Large intestine (tissue), 12 donors: ENCODE measurements at places on chromosomes 5 and 9.

DNA sequence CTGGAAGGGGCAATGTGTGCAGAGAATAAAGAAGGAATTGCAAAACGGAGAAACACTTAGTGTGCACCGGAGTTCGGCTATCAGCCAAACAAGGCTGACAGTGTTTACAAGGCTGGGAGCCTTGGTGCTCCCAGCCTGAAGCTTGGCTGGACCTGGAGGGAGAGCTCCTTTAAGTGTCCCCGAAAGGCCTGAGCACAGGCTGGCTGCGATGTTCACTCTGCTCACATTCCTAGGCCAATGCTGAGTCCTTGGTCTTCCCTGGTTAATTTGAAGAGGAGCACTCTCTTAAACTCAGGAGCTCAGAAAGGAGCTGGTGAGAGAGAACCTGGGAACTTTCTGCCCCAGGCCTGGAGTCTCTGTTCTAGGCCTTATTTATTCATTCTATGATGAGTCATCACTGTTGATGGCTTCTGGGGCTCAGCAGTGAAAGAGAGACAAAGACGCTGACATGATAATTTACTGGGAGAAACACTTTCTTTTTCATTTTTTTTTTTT is 88.6 kb upstream of the MYO10 start:
- H3K36me3 ChIP-seq = no peaks in the 10 kb centered on the region
- no peaks in the 10 kb centered on the region for H3K4me1 ChIP-seq
- no peak for DNase-seq
- H3K27ac ChIP-seq = no peak overlapping the region
- no peak overlapping the region for H3K4me3 ChIP-seq
- H3K27me3 ChIP-seq = no peaks in the 10 kb centered on the region

- no peaks in the 10 kb centered on the region for H3K36me3 ChIP-seq
- no peaks in the 10 kb centered on the region for H3K4me1 ChIP-seq
- H3K27ac ChIP-seq = no peak overlapping the region
Observed at GRCh38 chr9:68493958-68494577, 46.6 kb downstream of the TMEM252 start.

DNA sequence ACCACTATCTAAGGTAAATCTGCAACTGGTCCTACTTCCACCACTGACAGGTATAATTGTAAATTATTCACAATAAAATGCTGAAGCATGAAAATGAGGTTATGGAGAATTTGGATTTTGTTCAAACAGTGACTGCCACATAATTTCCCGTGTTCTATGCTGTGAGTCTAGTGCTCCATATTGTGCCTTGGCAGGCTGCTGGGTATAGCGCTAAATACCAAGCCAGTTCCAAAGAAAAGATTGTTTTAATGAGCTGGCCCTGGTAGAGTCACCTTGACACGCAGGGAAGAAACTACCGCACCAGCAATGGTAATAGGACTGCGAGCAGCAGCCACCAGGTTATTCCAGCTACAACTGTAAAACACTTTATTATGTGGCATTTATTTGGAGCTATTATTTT is 30.4 kb downstream of the PSMB7 start:
- no peak overlapping the region for H3K27ac ChIP-seq
- peaks cover 26% of the 10 kb centered on the region for H3K36me3 ChIP-seq
- no peaks in the 10 kb centered on the region for H3K27me3 ChIP-seq
- DNase-seq = no peak
- H3K4me1 ChIP-seq = peaks cover 18% of the 10 kb centered on the region
- no peak overlapping the region for H3K4me3 ChIP-seq

GRCh38 chr9:93963969-93964368 is 8.8 kb upstream of the BARX1 start:
- no peaks in the 10 kb centered on the region for H3K36me3 ChIP-seq
- no peak overlapping the region for H3K27ac ChIP-seq
- H3K27me3 ChIP-seq = peaks cover 42% of the 10 kb centered on the region
- peaks cover 10% of the 10 kb centered on the region for H3K4me1 ChIP-seq
- no peak for DNase-seq

DNA sequence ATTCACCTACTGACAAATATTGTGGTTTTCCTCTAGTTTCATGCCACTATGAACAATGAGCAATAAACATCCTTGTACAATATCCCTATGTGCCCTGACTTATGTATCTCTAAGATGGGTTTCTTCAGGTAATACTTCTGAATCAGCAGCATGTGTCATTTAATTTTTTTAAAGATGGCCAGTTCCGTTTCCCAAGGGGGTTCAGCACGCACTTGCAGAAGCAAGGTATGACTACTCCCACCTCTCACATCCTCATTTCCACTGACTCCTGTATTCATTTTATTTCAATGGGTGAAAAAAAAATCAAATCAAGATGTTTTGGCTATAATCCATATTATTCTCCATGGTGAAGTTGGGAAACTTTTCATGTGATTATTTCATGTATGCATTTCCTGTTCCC is 14.7 kb upstream of the ADAMTS19 start:
- H3K27ac ChIP-seq = no peak overlapping the region
- H3K4me3 ChIP-seq = no peak overlapping the region
- no peak for DNase-seq
- no peaks in the 10 kb centered on the region for H3K27me3 ChIP-seq

- H3K4me1 ChIP-seq = peaks cover 34% of the 10 kb centered on the region
- H3K27ac ChIP-seq = peak overlapping the region; percentile 81
- no peak overlapping the region for H3K4me3 ChIP-seq
- peaks cover 23% of the 10 kb centered on the region for H3K36me3 ChIP-seq
- DNase-seq = peak; percentile 71
Observed at GRCh38 chr9:98248737-98249474, 6.5 kb downstream of the TBC1D2 start.
